GM03348 (cell line): ENCODE measurements at places on chromosomes 11 and 22.
A peak's percentile ranks its signal among the peaks of the same experiment; 100 is the strongest.

DNA sequence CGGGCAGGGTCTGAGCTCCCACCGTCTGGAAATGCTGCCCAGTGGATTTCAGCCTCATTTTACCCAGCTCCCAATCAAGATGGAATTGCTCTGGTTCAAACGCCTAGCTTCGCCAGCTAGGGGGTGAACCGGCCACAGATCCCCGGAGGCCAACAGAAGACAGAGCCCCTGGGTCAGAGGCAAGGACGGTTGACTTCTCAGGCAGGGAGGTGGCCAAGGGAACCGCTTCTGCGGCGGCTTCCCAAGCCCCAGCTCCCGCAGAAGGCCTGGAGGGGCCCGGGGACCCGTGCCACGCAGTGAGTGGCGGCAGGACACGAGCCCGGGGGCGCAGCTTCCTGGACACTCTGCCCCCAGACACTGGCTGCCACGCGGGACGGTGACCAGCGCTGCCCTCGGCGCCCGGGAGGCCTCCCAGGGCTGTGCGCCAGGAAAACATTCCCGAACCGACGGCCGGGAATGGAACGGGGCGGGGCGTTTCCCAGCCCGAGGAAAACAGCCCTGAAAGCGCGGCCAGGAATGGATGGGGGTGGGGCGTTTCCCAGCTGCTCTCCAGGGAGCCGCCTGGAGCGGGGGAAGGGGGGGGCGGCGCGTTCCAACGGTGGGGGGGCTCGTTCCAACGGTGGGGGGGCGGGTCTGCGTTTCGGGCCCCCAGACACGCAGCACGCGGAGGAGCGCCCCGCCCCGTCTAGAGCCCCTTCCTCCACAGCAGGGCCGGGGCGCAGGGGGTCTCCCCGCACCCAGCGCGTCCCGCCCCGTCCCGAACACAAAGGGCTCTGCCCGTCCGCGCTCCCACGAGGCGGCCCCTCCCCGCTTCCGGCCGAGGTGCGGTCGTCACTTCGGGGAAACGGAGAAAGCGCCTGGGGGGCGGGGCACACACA lies 13.5 kb upstream of the B4GALNT4 start:
- peak; percentile 96 for DNase-seq

DNA sequence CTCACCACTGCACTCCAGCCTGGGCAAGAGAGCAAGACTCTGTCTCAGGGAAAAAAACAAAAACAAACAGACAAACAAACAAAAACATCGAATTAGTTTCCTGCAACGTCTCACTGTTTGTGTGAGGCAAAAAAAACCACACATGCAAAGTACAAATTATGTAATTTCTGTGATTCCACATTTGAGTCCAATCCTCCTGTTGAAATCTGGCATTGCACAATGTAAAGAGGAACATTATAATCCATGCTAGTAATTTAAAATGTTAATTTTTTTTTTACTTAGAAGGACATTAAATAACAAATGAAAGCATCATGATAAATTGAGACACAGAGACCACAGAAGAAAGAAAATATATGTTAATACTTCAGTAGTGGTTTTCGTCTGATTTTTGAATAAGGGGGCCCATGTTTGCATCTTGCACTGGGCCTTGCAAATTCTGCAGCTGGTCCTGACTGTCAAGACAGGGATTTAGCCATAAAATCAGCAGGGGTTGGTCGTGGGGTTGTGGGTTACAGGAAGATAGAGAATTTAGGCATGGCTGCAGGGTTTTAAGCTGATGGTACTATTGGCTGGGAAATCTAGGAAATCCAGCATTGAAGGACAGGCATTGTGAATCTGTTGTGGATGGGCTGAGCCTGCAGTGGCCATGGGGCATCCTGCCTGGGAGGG lies 102.6 kb upstream of the ALDH3B2 start:
- no peak for DNase-seq

GRCh38 chr11:132078264-132079076 lies 708.1 kb downstream of the NTM start:
- no peak for DNase-seq

DNA sequence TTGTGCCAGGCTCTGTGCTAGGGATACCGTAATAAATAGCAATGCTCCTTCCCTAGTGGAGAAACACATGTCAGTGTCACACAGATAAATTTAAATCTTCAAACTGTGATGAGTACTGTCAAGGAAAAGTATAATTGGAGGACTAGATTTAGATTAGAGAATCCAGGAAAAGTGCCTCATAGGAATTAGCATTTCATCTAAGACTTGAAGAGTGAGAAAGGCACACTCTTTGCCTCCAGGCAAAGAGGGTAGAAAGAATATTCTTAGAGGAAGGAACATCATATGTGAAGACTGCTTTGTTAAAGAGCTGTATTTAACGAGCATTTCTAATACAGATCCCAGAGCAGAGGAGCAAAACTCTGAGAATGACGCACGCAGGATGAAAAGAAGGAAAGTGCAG lies 30.9 kb downstream of the ART5 start:
- no peak for DNase-seq

DNA sequence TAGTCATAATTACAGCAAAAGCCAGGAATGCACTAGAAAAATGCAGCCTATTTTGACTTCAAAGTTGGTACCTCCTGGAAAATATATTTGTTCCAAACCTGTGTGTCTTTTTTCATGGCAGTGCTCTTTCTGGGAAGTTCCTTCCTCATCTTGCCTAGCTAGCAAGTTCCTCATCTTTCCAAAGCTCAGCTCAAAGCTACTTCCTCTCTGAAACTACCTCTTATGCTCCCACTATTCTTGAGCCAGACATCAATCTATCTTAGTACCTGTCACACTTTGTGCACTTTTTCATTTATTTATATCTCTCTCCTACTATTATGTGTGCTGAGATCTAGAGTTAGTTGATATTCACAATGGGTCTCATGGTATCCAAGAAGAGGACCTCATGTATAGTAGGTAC lies 191.6 kb upstream of the CCDC90B start:
- DNase-seq: no peak

GRCh38 chr11:105858841-105859240 lies 163.2 kb downstream of the MSANTD4 start:
- no peak for DNase-seq

DNA sequence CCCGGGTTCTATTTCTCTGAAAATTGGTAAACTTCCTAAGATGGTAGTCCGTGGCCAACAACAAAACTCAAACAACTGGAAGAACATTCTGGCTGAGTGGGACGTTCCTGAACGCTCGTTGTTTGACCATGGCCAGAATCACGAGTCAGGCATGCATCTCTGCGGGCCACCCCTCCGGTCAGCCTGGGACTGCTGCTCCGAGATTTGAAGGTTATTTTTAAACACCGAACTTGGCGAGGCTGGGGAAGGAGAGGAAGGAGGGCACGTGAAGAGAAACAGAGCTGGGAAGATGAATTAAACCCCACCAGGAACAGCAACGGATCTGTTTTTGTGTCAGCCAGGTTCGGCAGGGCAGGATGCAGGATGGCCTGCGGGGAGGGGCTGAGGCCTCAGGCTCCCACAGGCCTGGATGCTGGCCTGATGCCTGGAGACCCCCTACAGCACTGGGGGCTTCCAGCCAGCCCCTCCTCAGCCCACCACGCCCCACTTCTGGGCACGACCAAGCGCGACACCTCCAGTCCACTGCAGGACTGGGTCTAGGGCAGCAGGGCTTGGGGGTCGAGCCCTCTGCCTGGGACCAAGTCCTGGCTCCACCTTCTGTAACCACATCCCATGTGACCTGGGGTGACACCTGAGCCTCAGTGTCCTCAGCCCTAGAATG lies 5.1 kb downstream of the SHISAL1 start:
- DNase-seq: no peak

GRCh38 chr22:46791201-46791731 lies 28.8 kb downstream of the TBC1D22A start:
- DNase-seq: peak; percentile 60

- DNase-seq: peak; percentile 94
Observed at GRCh38 chr22:37904572-37905533, 1.2 kb upstream of the MICALL1 start.

DNA sequence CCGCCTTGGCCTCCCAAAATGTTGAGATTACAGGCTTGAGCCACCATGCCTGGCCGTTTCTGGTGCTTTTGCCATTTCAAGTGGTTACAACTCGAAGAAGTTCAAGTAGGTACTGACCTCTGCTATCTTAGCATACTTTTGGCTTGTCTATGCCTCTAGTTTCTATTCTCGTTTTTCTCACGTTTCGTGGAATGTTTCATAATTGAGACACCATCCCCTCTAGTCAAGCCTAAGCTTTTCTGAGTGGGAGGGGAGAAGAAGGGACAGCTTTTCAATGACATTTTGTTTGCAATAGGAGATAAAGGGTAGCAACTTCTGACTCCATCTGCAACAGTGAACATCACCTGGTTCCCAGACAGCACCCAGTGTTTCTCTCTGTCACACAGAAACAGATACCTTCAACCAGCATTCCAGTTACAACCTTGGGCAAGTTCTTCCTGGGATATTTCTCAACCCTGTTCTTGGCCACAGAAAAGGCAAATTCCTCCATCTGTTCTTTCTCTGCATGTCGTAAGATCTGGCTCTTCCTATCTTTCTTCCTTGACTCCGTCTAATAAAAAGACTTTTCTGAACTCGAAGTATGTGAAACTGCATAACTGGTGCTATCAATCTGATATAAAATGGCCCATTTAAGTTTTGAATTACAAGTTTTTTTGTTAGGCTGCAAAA lies 25.5 kb downstream of the DDI1 start:
- peak; percentile 10 for DNase-seq
